ENCODE measurements at places on chromosomes 13 and 19.
A peak's percentile ranks its signal among the peaks of the same experiment; 100 is the strongest.

GRCh38 chr19:31529121-31529520 lies 179.9 kb upstream of the TSHZ3 start:
- DNase-seq, result no peak

DNA sequence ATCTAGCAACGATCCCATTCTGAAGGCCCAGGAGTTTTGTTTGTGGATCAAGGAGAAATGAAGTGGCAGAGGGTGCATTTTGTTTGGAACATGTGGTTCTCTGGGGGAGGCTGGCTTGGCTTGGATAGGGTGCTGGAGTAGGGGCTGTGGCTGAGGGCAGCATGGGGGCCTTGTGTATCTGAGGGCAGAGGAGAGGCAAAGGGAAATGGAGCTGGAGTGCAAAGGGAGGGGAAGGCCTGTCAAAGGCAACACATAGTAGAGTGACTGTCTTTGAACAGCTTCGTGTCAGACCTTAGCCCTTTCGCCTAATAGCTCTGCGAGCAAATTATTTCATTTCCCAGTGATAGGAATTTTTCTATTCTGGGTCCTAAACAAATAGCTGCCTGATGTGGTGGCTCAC lies 187.2 kb downstream of the KCNRG start:
- DNase-seq, result no peak

GRCh38 chr19:802498-803098 lies 5.3 kb downstream of the PTBP1 start:
- no peak for DNase-seq

DNA sequence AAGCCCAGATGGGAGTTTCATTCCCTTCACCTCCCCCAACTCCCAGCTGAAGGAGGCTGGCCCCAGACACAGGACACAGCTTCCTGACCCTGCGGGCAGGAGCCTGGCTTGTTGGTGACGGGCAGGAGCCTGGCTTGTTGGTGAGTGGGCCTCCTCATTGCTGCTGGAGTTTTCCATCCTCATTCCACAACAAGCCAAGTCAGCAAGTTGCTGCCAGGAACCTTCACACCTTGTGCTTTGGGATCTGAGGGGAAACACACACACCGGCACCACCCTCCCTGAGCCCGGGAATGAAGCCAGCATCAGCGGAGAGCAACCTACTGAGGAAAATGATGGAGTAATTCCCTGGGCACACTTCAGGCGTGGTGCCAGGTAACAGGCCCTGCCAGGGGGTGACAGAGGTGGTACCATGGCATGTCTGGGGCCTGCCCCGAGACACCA lies 74.9 kb downstream of the ALOX5AP start:
- no peak for DNase-seq

GRCh38 chr19:30930941-30931706 lies 418.1 kb downstream of the TSHZ3 start:
- DNase-seq, result no peak

GRCh38 chr19:46732172-46732938 lies 13.5 kb upstream of the FKRP start:
- no peak for DNase-seq

DNA sequence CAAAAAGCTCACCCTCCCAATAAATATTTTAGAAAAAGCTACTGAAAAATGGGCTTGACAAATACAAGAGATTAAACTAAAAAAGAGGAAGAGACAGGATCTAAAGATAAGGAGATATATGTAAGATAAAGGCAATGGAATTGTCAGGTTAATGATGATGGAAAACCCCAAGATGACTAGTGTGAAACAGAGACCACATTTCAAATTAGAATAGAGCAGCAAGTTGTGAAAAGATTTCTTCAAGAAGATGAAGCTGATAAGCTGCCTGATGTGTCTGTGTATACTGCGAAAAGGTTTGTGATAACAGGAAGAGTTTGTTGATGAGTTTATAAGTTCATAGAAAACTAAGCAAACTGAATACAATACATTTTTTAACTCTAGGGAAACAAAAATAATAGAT lies 840.1 kb upstream of the SLITRK5 start:
- no peak for DNase-seq

DNA sequence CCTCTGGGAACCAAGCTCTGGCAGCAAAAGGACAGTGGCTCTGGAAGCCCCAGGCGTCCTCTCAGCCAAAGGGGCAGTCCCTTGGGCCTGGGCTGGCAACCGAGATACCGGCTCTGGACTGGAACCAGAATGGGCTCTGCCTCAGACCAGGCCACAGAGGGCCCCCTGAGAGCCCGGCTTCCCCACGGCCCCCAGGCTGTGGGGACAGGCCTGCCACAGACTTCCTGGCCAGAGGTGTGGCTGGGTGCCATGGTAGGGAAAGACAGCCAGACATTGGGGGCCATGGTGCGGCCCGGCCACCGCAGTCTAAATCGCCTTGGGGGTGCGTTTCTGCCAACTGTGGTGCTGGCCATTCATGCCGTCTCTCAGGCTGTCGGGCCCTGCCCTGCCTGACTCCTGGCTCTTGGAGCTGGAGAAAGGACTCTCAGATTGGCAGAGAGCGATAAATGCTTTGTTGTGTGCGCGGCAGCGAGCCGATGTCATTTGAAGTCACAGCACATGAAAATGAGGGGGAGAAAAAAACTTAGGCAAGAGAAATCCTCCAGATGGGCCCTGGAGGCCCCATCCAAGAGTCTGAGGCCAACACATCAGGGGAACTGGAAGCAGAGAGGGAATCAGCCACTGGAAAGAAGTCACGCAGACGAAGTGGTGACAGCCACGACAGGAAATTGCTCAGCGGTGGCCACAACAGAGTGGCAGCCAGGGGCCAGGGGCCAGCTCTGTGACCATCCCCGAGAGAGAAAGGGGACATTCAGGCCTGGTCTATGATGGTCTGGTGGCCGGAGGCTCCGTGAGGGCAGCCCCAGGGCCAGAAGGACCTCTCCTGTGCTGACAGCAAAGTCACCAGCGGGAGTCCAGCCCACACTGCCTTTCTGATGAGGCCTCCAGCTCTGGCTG lies 26.5 kb downstream of the SH3GL1 start:
- no peak for DNase-seq

GRCh38 chr19:15173746-15174404 lies 26.9 kb downstream of the NOTCH3 start:
- no peak for DNase-seq

- DNase-seq, result no peak
Observed at GRCh38 chr19:46759817-46760333, 13.6 kb upstream of the STRN4 start.

DNA sequence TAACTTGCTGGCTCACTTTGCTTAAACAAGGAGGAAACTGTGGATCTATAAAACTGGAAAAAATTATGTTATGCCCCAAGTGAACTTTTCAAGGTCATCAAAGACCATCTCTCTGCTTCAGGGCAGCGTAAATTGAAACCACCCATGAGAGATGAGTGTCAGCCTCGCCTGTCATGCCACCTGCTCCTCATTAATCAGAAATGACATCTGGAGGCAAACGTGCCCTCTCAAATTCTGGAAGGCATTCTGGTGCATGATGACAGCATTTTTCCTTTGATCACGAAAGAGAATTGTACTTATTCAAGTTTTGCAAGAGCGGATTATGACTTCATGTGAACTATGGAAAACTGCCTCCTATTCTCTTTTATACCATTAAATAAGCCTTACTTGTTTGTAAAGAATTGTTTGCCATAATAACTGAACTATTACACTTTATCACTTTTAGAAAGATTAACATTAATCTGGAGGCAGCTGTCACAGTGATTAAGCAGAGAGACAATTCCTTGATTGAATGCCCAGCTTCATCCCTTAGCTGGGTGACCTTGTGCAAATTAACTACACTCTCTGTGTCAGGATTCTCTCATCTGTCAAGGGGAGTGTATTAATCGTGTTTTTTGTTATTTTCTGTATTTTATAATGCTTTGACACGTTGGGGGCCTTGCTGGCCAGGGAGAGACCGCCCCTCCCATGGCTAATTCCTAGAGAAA lies 17.0 kb upstream of the SACS start:
- DNase-seq, result no peak

GRCh38 chr19:19417628-19418245 lies 12.3 kb downstream of the GATAD2A start:
- DNase-seq, result no peak

GRCh38 chr19:54473071-54473891 lies at the start of gene CDC42EP5:
CDC42EP5 (minus strand) TSS chr19:54473296; CDS start chr19:54465547, 7,749 bp downstream.
- DNase-seq, result no peak

GRCh38 chr19:7442423-7442822 lies 46.4 kb downstream of the PEX11G start:
- no peak for DNase-seq

DNA sequence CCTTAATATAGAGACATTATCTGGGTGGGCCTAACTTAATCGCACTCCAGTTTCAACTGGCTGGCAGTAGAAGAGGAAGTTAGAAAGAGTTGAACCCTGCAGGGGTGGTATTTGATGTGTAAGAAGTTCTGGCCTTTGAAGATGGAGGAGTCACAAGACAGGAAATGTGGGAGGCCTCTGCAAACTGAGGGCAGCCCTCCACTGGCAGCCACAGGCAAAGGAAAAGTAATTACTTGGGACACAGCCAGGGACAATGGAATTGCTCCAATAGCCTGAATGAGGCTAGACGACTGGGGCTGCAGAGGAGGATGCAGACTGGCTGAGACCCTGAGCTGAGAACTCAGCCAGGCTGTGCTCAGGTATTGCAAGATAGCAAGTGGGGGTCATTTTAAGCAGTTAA lies 703.3 kb upstream of the ARGLU1 start:
- no peak for DNase-seq

DNA sequence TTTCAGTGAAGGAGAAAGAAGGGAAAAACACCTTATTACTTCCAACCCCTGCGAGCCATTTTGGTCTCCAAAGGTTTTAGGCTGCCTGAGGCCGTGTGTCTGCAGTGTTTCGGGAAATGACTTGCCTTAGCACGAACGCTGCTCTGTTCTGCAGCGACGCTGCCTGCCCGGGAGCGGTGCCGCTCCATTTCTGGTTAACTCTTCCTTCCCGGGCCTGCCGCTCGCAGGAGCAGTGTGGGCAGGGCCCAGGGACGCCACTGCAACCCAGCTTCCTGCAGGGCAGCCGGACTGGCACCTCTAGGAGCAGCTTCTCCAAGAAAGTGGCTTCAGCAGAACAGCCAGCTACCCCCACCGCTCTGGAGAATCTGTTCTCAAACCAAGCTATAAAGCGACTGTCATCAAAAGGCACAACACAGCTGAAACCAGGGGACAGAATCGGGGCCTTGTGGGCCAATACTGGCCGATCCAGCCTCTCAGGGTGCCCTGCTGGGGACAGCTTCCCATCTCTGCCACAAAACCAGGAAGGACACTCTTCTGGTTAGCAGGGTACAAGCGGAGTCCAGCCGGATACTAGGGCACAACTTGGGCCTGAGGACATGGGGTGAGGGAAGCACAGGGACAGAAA lies 72.2 kb downstream of the KCTD15 start:
- no peak for DNase-seq

GRCh38 chr19:2475018-2475701 lies 767 bp upstream of the GADD45B start:
- peak; percentile 65 for DNase-seq

DNA sequence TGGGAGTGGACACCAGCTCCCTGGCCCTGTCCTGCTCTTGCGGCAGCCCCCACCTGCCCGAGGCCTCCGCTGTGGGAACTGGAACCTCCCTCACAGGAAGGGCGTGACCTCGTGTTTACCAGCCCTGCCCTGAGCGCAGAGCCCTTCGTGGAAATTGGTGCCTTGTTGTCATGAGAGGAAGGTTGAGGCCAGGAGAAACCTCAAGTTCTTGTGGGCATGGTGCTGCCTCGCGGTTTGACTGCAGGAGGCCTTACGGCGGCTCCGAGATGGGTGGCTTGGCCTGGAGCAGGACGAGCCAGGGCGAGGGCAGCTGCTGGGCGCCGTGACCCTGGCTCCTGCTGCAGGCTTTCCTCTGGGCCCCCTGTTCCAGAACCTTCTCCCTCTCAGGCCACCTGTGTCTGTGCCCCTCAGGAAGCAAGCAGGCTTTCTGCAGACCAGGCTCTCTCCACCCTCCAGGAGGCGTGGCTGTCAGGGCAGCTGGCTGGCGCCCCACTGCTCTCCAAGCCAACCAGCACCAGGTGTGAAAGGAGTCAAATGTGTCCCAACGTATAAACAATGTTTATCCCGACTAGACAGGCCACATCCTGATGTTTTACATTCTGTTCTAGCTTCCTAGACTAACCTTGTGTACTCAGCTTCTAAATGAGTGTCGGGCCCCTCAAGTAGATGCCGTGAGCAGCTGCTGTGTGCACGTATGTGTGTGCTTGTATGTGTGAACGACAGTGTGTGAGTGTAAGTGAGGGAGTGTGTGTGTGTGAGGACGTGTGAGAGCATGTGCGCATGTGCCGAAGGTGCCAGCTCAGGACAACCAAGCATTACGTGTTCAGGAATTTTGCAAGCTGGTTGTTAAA lies 10.4 kb upstream of the RASA3 start:
- DNase-seq, result peak; percentile 60

DNA sequence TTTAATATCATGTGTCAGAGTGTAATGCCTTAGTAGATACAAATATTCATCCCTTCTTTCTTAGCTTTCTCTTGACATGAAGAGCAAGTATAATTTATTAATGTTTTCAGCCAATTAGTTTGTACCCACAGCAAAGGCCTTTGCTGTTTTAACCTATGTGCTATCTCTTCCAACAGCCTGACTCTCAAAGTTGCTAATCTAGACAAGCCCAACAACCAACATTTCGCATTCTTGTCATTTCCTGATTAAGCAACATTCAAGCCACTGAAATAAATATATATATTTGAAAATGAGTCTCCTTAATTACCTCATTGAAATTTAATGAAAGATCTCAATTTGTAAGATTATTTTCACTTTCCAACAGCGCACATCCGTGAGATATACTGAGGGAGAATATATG lies 18.5 kb downstream of the EPSTI1 start:
- DNase-seq, result no peak

- no peak for DNase-seq
Observed at GRCh38 chr19:29267701-29268100, 54.8 kb upstream of the UQCRFS1 start.

- no peak for DNase-seq
Observed at GRCh38 chr13:31011901-31012654, 79.6 kb downstream of the TEX26 start.

DNA sequence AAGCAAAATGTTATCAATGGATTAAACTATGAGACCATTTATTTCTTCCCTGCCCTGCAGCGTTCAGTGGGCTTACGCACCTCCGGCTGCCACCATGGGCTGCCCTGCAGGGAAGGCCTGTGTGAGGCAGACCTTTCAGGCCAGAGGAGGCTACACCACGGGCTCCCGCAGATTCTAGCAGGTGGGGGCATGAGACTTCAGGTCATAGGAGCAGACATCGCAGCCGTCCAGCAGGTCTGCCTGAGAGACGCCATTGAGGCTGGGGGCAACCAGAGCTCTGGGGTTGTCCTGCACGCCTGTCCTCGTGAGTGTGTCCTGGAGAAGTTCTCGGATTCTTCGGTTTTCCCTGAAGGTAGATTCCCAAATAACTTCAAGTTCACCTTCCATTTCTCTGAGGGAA lies 9.4 kb upstream of the SLC7A9 start:
- DNase-seq, result no peak

- DNase-seq, result no peak
Observed at GRCh38 chr19:6023085-6023682, 45.2 kb upstream of the RANBP3 start.

Measured in activated CD8-positive, alpha-beta memory T cell treated with anti-CD3 and anti-CD28 coated beads, Interleukin-2, amount 50 U/mL, for 4 hours (primary cell).